ENCODE measurements at places on chromosomes 5 and 9.

- no peak for DNase-seq
Measured at GRCh38 chr5:75048457-75048953, 3.9 kb downstream of the GCNT4 start.

DNA sequence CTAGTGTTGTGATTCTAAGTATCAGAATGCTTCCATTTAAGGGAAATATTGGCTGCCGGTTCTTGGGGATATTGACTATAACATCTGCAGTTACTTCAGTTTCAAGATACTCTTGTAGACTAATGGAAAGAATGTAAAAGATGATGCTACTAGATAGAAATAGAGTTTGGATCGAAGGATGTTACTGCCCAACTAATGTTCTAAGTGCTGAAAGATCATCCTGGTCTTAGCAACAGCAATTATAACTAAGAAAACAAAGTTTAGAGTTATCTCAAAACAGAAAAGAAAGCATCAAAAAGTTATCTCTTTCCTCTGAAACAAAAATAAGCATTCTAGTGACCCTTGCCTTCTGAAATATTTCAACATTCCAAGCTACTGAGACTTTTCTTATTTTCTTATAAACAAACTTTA lies 49.9 kb downstream of the ITGA1 start:
- no peak for DNase-seq

- no peak for DNase-seq
Measured at GRCh38 chr5:112385566-112385965, 33.5 kb downstream of the EPB41L4A start.

DNA sequence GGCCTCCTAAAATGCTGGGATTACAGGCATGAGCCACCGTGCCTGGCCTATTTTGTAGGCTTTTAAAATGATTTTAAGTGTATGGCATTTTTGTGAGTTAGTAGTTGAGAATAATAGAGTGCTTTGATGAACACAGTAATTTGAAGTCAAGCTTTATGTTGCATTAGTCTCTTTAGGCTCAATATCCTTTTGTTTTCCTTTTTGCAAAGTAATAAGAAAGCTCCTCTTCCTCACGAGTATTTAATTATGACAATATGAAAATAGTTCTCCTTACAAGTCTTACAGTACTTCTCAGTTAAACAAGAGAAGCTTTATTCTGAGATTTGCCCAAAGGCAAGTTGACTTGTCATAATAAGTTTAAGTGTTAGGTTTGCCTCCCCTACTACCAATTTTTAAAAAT lies 69.0 kb downstream of the TJP2 start:
- DNase-seq, result no peak

DNA sequence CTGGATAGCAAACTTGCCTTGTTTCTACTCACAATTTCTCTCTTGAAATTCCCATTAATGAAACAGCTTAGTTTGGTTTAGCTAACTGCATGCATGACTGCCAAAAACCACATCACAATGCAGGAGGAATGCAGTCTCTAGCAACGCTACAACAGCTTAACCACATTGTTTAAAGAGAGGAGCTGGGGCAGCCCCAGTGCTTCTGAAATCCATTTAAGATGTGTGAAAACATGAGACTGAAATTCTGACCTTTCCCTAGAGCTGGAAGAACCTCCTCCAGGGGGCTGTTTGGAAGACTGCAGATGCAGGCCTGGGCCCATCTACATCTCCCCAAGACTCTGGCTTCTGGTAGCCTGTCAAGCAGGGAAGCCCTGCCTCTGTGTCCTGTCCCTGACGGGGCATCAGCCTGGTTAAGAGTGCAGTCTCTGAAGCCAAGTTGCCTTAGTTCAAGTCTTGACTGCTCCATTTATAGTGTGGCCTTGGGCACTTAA lies 157.1 kb downstream of the ZNF462 start:
- DNase-seq, result no peak

- DNase-seq, result no peak
Measured at GRCh38 chr5:66958201-66958979, 238.2 kb downstream of the CD180 start.

DNA sequence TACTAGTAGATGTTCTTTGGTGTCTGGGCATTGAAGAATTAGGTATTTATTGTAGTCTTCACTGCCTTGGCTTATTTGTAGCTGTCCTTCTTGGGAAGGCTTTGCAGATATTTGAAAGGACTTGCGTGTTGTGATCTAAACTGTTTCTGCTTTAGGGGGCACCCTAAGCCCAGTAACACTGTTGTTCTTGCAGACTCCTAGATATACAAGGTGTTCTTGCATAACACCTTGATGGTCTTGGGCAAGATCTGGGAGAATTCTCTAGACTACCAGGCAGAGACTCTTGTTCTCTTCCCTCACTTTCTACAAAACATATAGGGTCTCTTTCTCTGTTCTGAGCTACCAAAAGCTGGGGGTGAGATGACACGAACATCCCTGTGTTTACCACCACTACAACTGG lies 179.1 kb downstream of the FAM170A start:
- DNase-seq, result no peak

GRCh38 chr9:116380496-116380995 lies 227.0 kb downstream of the PAPPA start:
- DNase-seq, result no peak

GRCh38 chr5:1325870-1326531 lies 18.9 kb downstream of the CLPTM1L start:
- DNase-seq, result no peak

DNA sequence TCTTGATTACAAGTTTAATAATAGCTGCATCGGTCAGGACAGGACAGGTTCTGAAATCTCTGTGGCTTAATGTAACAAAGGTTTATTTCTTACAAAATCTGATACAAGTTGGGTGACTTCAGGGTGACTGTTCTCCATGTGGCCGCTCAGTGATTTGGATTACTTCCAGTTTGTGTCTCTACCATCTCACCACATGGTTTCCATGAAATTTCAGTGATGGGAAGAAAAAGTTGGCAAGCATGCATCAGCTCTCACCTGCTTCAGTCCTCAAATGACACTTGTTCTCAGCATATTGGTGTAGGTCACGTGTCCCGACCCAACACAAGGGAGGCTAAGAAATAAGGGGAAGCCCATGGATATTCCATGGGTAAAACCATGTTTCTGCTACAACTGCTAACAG lies 7.8 kb upstream of the TMEM268 start:
- no peak for DNase-seq

- DNase-seq, result no peak
Measured at GRCh38 chr5:107808671-107809137, 138.0 kb upstream of the EFNA5 start.

DNA sequence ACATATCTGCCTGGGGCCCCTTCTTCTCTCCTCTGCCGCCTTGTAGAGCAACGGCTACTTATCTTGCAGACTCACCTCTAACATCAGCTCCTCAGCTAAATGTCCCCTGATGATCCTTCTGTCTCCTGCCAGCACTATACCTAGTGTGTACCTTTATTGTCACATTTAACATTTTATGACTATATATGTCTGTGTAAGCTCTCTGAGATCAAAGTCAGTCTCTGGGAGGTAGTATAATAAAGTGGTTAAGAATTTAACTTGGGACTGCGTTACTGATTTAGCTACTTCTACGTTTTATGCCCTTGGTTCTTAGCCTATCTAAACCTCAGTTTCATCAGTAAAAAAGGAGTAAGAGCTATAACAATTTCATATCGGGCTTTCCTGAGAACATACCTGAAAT lies 2.2 kb downstream of the TMED7 start:
- DNase-seq, result no peak

DNA sequence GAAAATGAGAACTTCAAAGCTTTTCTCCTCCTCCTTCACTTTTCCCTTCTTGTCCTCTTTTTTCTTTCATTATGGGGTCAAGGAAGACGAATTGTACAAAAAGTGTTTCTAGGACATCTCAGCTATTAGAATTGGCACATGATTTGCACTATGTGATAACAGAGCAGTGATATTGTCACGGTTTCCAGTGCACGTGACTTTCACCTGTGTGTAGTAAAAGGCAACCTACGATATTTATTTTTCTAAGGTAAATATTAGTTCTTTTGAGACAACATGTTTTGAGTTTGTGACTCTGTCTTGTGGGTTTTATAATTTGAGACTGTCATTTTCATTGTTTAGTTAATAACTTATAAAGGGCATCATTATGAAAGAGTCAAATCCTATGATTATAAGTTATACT lies 213.1 kb downstream of the PSAT1 start:
- no peak for DNase-seq

GRCh38 chr5:119321569-119322311 lies 34.1 kb upstream of the TNFAIP8 start:
- DNase-seq, result no peak

- no peak for DNase-seq
Measured at GRCh38 chr5:180821538-180821937, 18.9 kb upstream of the MGAT1 start.

DNA sequence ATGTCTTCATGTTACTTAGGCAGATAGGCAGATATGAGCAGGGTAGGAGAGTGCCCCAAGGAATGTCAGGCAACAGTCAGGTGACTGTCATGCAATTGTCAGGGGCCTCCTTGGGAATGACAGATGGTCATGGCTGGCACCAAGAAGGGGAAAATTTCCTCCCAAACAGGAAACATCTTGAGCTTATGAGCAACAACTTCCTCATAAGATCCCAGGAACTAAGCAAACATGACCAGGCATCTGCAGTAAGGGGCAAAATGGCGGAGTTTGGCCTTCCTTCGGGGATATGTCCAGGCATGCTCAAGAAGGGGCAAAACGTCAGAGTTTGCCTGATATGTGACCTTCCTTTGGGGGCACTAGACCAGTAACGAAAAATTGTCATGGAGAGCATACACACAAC lies 591.8 kb downstream of the PDE4D start:
- no peak for DNase-seq

- no peak for DNase-seq
Measured at GRCh38 chr5:40958811-40959210, 49.5 kb downstream of the C7 start.

DNA sequence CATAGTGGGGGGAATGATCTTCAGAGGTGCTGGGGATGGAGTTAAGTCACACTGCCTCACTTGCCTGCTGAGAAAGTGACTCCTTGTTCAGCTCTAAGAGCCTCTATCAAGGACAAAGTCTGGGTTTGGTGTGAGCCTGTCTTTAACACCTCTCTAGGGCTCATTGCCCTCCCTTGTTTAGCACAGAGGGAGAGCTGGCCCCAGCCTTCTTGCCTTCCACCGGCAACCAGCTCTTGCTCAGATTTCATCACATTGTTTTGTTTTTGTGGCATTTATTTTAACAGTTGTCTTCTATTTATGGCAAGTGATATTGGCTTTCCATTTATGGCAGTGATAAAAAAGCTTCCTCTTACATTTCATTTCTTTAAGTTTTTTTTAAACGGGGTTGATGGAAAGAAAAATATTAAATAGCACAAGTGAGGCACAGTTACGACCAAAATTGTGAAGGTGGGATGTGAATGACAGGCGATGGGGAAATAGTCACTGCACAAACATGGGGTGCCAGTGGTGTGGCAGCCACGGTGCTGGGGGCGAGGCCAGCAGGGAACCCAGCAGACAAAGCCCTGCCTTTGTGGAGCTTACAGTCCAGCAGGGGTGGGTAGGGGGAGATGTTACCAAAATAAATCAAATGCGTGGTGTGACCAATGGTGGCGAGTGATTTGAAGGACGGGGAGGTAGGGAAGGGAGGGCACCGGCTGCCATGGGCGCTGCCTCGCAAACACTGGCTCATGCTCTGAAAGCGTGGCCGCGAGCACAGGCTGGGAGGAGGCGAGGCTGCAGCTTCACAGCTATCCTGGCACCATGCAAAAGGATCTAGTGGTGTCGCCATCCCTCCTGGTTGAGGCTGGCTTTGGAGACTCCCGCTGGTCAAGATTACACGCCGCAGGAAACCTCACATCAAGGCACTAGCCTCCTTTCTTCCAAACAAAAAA lies 21.2 kb upstream of the UNC5A start:
- no peak for DNase-seq

- no peak for DNase-seq
Measured at GRCh38 chr5:57455511-57456455, 26.8 kb downstream of the ACTBL2 start.

DNA sequence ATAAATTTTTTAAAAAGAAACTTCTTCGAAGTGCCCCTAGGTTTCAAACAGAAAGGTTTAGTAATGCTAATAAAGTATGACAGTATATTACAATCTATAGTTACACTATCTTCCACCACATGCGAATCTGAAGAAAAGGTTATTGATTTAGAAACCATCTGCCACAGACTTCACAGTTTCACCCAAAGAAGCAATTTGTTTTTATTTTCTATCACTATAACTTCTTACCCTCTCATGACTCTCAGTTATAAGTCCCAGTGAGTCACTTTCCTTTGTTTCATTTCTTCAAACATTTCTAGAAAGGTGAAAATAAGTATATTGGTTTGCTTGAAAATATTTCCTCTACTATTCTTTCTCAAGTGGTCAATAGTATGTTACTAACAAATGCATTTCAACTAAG lies 93.6 kb downstream of the MCTP1 start:
- no peak for DNase-seq

DNA sequence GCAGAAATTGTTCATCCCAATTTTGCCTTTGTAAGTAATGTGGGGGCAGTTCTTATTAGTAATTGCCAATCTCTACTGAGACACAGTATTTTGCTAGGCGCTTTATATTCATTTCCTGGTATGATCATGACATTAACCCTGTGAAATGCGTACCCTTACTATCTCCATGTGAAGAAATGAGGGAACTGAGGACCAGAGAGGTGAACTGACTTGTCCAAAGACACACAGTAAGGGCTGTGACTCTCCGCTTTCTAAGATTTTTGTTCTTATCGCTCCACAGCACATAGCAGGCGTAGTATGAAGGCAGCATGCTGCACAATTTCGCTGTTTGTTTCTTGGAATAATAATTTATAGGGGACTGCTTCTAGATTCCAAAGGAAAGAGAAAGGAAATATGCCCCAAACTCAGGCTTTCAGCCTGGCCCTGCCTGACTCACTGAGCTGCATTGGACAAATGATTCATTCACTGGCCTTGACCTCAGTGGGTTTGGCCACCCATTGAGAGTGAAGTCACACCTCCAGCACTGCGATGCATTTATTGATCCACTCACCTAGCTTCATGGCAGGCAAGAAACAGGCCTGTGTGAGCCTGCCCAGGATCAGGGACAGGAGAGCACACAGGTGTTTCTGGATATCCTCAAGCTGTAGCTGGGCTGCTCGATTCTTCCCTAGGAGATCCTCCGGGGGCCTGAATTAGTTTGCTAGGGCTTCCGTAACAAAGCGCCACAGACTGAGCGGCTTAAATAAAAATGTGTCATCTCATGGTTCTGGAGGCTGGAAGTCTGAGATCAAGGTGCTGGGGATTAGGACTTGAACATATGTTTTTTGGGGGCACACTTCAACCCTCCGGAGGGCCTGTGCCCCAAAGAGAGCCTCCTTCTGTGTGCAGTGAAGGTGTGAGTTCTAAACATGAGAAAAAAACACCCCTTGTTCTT lies 7.2 kb upstream of the DUSP1 start:
- no peak for DNase-seq

- DNase-seq, result no peak
Measured at GRCh38 chr5:107436201-107436600, 234.5 kb downstream of the EFNA5 start.

DNA sequence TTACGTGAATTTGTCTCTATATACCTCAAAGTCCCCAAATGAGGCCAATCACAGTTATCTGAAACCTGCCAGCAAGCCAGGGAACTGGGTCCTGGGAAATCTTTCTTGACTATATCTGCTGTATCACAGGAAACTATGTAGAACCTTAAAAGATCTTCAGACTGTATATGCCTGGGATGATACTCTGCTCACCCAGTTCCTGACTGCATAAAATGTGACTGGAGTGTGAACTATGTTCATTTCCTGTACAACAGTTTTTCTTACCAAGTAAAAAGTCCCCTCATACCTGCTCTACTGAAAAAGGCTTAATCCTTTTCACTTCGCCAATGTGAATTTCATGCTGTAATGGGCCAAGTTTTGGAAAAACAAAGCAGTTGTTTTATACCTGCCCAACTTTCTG lies 162.9 kb downstream of the ELAVL2 start:
- DNase-seq, result no peak

All from stimulated activated CD8-positive, alpha-beta memory T cell treated with anti-CD3 and anti-CD28 coated beads, Interleukin-2, amount 100 ng/mL, for 1 hour (primary cell).